ENCODE measurements at places on chromosomes 3 and 15.
A peak's percentile ranks its signal among the peaks of the same experiment; 100 is the strongest.

- no peak for DNase-seq
These were observed 281.2 kb downstream of the ERC2 start for GRCh38 chr3:56187051-56187450.

GRCh38 chr3:13345284-13345683, 74.8 kb downstream of the NUP210 start:
- DNase-seq: no peak

GRCh38 chr3:99548674-99549073, 89.7 kb upstream of the COL8A1 start:
- no peak for DNase-seq

DNA sequence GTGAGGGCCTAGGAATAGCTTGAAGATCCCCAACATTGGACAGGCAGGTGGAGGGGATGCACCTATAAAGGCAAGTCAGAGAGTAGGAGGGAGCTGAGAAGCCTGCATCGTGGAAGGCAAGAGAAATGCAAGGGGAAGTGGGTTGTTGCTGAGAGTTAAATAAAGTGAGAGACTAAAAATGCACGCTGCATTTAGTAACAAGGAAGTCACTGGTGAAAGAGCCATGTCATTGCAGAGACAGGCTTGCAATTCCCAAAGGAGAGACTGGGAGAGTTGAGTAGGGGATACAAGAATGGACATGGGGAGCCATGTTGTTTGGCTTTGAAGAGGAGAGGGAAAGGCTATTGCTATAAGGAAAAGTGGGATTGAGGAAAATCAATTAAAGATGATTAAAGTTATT, 77.0 kb upstream of the HEG1 start:
- no peak for DNase-seq

GRCh38 chr3:25594007-25594502, 70.7 kb downstream of the TOP2B start:
- peak; percentile 81 for DNase-seq

GRCh38 chr3:184808021-184808420, 3.9 kb upstream of the VPS8 start:
- no peak for DNase-seq

- peak; percentile 94 for DNase-seq
These were observed 133.8 kb downstream of the GREM1 start for GRCh38 chr15:32851572-32851971.
